ENCODE measurements at places on chromosomes 3 and 15.

DNA sequence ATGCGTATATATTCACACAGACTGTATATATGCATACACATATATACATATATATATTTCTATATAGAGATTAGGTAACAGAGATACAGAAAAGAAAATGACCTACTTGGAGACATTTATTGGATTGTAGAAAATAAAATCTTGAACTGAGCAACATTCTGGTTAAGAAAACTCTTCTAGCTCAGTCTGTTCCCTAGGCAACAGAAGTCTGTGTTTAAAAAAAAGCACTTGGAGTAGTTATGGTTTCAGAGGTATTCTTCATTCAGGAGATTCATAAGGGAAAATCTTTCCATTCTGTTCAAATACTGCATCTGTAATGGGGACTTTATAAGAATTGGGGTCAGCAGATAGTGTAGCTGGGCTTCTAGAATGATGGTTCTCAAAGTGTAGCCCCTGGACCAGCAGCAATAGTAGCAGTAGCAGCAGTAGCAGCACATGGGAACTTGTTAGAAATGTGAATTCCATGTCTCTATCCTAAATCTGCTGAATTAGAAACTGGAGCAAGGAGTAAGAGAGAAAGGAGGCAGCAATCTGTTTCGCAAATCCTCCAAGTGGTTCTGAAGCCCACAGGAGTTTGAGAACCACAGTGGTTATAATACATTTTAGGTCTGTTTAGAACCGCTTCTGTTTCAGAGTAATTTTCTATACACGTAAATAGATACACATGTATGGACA, 112.8 kb upstream of the TMEM108 start:
- H3K4me1 ChIP-seq = no peaks in the 10 kb centered on the region
- no peak overlapping the region for H3K4me3 ChIP-seq

DNA sequence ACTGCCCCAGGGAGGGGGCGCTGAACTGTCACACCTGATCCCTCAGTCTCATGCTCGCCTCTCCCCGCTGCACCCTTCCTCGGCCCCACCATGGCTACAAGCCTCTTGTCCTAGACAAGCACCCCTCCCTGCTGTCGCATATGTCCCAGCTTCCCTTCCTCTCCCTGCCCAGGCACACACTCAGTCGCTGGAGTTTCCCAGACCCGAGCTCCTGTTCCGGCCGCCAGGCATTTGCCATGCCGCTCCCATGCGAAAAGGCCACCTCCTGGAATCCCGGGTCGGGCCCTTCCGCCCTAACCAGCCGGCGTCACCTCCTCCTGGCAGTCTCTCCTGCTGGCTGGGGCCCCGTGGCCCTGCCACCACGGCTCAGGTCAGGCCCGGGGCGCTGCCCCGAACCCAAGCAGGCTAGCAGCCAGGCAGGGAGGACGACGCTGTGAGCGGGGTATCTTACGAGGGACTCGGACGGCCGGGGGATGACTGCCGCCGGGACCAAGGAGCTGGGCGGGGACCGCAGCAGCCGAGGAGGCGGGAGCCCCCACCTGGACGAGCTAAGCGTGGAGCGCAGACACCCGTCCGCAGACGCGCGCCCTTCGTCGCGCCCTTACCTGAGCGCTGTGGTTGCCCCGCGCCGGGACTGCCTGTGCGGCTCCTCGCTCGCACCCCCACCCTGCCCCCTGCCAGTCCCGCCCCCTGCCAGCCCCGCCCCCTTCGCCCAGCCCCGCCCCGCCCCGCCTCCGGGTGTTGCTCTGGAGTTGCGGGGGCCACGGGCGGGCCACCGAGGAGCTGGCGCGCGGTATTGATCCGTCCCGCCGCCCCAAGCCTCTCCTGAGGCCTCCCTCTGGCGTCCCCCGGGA, at the start of gene ALS2CL:
Gene ALS2CL, minus strand, starts transcription at position 642 of the 854 bp plus-strand sequence. CDS start 4,239 bp downstream, outside the sequence.
- DNase-seq = peak; percentile 63
- peaks cover 59% of the 10 kb centered on the region for H3K4me1 ChIP-seq
- no peaks in the 10 kb centered on the region for H3K27me3 ChIP-seq
- H3K36me3 ChIP-seq = no peaks in the 10 kb centered on the region
- peak within 1 kb of the TSS; percentile 93 for H3K27ac ChIP-seq

- no peak overlapping the region for H3K4me3 ChIP-seq
- no peaks in the 10 kb centered on the region for H3K36me3 ChIP-seq
- no peaks in the 10 kb centered on the region for H3K4me1 ChIP-seq
- H3K27ac ChIP-seq = no peak overlapping the region
- H3K27me3 ChIP-seq = no peaks in the 10 kb centered on the region
Measured at GRCh38 chr15:68719672-68720071, 101.0 kb downstream of the ANP32A start.

GRCh38 chr3:47054412-47054811, 74.9 kb downstream of the NBEAL2 start:
- no peaks in the 10 kb centered on the region for H3K36me3 ChIP-seq
- peaks cover 7% of the 10 kb centered on the region for H3K4me1 ChIP-seq
- no peak for DNase-seq
- no peak overlapping the region for H3K4me3 ChIP-seq
- no peak overlapping the region for H3K27ac ChIP-seq

GRCh38 chr15:68210409-68210756, 5.3 kb upstream of the CALML4 start:
- no peak overlapping the region for H3K27ac ChIP-seq
- peaks cover 11% of the 10 kb centered on the region for H3K4me1 ChIP-seq
- H3K4me3 ChIP-seq = no peak overlapping the region
- no peaks in the 10 kb centered on the region for H3K27me3 ChIP-seq

GRCh38 chr3:57746156-57747010, 9.7 kb upstream of the SLMAP start:
- peaks cover 3% of the 10 kb centered on the region for H3K4me1 ChIP-seq
- H3K4me3 ChIP-seq = no peak overlapping the region
- no peak overlapping the region for H3K27ac ChIP-seq
- no peak for DNase-seq
